ENCODE measurements at places on chromosomes 11 and 22.

DNA sequence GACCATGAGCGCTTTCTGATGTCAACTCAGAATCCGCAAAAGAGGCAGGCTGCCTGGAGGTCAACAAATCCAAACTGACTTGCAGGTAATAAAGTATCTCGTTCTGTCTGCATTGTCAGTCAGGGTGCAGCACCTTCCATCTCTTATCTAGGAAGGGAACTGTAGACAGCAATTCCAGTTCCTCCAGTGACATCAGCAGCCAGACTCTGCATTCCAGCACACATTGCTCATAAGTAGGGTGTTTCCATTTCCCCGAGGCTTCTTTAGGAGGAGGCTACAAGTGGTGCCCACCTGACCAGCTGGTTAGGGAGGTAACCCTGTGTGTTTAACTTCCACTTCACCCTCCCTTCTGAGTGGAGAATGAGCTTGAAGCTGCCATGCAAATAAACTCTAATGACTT, 53.3 kb downstream of the NTM start:
- DNase-seq = no peak

- DNase-seq = no peak
Observed at GRCh38 chr22:45518580-45518991, 15.9 kb downstream of the FBLN1 start.

DNA sequence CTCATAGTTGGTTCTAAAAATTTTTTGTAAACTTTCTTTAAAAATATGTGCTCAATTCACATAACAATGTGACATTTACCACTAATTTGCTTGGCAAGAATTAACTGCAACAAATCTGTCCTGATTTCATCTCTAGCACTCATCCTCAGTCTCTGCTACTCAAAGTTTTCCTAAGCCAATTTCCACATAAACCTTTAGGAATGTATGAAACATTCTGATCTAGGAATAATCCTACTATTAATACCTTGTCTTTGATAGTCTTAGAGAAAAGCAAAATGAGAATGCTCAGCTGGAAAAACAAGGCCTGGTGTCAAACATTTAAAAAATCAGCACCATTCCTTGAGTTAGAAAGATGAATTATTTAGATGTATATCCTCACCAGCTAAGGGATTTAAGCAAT, 114.3 kb downstream of the CD44 start:
- no peak for DNase-seq

GRCh38 chr22:20904008-20904979, 12.9 kb upstream of the CRKL start:
- DNase-seq = no peak

GRCh38 chr11:115894176-115894575, 390.0 kb upstream of the CADM1 start:
- no peak for DNase-seq

Data from hematopoietic multipotent progenitor cell treated with erythropoietin and hydrocortisone succinate and interleukin-3 and kit ligand, for 15 days (in vitro differentiated cells).